BJ (cell line): ENCODE measurements at places on chromosomes 4 and X. TPM values are rescaled to one million over a fixed set of nuclear protein-coding genes. Genes with fewer than 3 reads are reported as not detected.

GRCh38 chrX:46587753-46588171 is 14.2 kb downstream of the CHST7 start:
- DNase-seq: no peak

DNA sequence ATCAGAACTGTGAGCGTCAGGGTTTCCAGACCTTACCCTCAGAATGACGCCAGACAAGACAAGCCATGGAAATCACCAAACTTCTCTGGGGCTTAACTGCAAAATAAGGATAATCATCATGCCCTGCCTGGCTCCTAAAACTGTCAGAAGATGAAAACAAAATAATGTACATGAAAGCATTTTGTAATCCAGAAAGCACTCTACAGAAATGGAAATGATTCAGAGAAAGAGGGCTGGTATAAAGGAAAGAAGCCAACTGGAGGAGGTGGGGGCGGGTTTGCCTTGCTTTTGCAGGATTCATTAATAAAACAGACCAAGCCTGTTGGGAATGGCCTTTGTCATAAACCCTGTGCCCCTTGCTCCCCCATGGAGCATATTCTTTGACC is 47.3 kb downstream of the SEPSECS start:
- no peak for DNase-seq

- no peak for DNase-seq
These were observed 24.3 kb downstream of the RGS12 start for GRCh38 chr4:3317011-3317655.

GRCh38 chrX:39158801-39159657 is 357.8 kb downstream of the MID1IP1 start:
- DNase-seq: peak; percentile 5

GRCh38 chrX:31563792-31564191 is 492.0 kb upstream of the FTHL17 start:
- DNase-seq: no peak

- no peak for DNase-seq
These were observed 561.5 kb upstream of the PCDH10 start for GRCh38 chr4:132587626-132588025.

DNA sequence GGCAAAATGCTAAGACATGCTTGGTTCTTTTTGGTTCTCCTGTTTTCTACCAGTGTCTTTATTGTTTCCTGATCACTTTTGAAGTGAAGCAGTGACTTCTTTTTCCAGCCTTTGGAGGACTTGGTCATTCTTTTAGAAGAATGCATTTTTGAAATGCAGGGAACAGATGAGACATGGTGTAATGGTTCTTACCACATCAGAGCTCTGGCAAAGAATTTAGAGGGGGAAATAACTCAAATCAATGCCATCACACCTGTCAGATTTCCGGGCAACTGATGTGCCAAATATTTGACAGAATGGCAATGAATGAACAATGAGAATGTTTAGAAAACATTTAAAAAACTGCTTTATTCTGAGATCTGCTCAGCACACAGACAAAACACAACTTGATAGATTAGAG is 519.6 kb downstream of the IQCM start:
- DNase-seq: no peak

- DNase-seq: no peak
These were observed 51.6 kb upstream of the WDR1 start for GRCh38 chr4:10168151-10168550.

- no peak for DNase-seq
These were observed 81.8 kb downstream of the MTMR1 start for GRCh38 chrX:150774798-150775568.

- no peak for DNase-seq
These were observed 6.4 kb upstream of the COMMD8 start for GRCh38 chr4:47469951-47470350.

DNA sequence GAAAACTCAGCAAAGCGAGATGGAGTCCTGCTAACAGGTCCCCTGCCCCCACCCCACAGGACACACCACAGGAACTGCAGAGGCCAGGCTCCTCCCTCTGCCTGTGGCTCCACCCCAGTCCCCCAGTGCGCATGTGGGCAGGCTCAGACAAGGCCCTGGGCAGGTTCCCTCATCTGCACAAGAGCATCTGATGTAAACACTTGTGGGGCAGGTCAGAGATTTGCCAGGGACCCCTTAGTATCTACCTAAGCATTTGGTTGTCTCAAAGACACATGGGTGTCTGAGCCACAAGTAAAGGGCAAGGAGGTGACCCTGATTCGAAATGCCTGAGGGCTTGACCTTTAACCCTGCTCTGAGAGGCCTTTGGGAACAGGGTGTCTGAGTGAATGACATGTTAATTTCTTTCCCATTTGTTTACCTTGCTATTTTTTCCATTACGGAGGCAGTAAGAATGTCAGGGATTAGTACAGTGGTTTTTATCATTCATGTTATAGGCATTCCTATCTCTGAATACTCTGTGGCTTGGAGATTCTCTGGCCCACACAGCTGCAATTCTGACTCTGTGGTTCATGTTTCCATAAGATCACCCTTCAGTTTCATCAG is 85.3 kb downstream of the ZNF518B start:
- peak; percentile 19 for DNase-seq

Gene AKAP4
- polyA plus RNA-seq: not detected in 2 replicates

Gene ASB11
- polyA plus RNA-seq: not detected in 2 replicates

Gene SYNPO2
- 33.8 and 39.9 TPM in 2 replicates for polyA plus RNA-seq

Gene SLITRK2
- not detected in 2 replicates for polyA plus RNA-seq

Gene OSTC
- 172 and 294 TPM in 2 replicates for polyA plus RNA-seq
